ELF-1 (cell line): ENCODE measurements at places on chromosomes 2 and 18.

- DNase-seq, result peak; percentile 57
These were observed 1.4 kb downstream of the TRIB2 start for GRCh38 chr2:12718015-12718671.

DNA sequence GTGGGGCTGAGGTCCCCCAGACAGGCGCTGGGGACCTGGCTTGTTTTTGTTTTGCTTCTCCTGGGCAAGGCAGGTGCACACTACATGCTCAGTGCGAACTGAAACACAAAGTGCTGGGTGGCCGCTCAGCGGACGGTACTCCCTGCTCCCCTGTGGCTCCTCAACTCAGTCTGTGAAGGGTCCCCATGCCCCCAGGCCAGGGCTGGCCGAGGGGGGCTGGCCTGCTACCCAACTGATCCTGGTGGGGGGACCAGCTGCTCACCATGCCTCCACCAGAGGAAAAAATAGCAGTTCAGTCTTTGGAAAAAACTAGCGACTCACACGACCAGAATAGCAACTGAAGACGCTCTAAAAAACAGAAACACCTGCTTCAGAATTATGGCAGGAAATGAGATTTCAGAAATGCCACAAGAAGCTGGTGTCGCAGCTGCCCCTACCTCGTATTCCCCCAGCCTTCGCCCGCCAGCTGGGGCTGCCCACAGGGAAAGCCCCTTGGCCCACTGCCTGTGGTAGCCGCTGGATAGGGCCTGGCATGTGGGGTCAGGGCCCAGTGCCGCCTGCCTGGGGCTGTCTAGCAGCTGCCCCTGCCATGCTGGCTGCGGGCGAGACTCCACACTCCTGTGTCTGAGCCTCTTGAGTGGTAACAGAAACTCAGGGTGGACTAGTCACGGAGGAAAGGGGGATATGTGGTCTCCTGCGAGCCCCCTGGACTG is 43.7 kb downstream of the MEX3C start:
- no peak for DNase-seq

GRCh38 chr2:52632543-52632942 is 1135.1 kb upstream of the CHAC2 start:
- DNase-seq, result no peak

DNA sequence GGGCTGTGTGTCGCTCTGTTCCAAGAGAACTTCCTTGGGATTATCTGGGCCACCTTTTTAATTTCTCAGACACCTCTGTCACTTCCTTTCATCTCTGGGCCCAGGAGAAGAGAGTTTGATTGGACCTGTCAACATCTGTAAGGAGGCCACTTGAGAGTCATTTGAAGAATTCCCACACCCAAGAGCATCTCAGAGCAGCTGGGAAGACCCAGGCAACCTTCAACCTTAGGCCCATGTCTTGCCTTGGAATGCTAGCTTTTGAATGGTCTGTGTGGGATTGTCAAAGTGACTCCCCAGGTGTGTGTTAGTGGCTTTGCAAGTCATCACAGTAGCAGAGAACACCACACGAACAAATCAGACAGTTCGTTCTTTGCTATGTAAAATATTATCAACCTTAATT is 280.3 kb downstream of the CYRIA start:
- DNase-seq, result no peak

DNA sequence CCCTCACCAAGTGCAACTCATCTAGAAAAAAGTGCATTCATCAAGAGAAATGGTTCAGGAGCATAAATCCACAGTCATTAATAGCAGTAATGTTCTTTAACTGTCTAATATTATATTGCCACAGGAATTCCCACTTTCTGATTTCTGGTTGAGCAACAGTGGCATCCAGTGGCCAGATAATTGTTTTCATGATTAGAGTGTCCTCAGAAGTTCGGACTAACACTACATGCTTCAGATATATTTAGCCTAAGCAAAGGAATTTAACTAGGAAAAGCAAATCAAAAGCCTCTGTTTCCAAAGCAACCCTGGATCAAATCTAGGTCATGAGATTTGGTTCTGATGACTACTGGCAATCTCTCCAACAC is 9.8 kb upstream of the ERBB4 start:
- no peak for DNase-seq

DNA sequence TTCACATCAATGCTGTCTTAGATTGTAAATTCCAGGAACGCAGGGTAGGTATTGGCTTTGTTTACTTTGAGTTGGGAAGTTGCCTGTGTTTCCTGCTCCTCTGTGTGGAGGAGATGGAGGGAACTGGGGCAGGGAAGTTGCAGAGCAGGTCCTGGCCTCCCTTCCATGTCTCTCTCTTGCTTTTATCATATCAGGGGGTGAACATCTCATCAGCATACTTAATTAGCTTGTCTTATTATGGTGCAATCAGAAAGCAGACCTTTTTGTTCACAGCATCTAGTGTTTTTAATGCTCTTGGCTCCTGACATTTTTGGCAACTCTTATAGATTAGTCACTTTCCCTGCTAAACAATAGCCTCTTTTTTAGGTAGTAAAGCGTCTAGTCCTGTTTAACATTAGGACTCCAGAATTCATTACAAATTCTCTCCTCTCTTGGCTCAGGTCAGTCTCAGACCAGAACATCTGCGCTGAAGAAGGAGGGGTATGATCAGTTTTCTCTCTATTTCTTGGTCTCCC is 11.5 kb upstream of the DIPK1C start:
- DNase-seq, result no peak

DNA sequence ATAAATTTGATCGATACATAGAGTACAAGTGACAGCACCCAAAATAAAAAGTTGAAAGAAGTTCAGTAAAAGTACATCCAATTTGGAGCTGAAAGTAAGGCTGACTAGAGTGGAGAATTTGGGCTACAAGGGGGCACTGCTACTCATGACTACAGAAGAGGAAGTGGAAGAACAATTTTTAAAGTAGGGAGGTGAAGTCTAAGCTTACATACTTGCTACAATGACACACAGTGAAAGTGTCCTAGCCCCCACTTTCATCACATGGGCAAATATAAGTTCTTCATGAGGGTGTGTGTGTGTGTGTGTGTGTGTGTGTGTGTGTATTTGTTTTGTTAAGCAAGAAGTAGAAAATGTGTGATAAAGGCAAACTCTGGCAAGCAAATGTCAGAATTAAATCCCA is 45.7 kb downstream of the MAP3K2 start:
- no peak for DNase-seq

GRCh38 chr2:200000444-200001163 is 45.2 kb downstream of the MAIP1 start:
- DNase-seq, result no peak

GRCh38 chr2:208069186-208069585 is 43.9 kb upstream of the PLEKHM3 start:
- DNase-seq, result no peak

DNA sequence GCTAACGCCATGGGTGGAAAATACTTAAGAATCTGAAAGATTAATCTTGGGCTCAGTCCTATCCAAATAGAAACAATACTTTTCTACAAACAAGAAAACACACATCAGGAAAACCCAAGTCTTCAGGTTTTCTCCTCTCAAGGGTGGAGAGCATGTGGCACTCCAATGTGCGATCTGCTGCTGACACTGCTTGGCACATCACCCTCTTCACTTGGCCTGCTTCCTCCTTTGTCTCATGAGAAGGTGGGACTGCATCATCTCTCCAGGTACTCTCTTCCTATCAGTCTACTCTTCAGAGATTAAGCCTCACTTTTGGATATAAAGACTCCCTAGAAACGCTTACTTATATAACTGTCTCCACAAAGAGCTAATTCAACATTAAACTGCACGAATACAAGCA is 26.4 kb downstream of the HDLBP start:
- no peak for DNase-seq

DNA sequence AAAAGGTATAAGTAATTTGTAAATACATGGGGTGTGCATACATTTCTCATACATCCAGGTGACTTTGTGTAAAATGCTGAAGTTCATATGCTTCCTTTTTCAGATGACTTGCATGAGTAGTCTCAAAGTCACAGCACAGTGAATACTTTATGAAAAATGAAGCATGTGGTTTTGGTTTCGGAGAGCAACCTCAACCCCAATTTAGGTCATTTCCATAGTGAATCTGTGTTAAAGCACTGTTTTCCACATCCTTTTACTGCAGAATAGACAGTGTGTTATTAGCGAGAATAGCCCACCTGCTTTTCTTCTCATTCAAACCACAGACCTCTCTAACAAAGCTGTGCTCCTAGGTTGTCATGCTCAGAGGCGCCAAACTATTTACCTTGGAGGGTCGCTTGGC is 204.4 kb upstream of the RASGRP3 start:
- no peak for DNase-seq

DNA sequence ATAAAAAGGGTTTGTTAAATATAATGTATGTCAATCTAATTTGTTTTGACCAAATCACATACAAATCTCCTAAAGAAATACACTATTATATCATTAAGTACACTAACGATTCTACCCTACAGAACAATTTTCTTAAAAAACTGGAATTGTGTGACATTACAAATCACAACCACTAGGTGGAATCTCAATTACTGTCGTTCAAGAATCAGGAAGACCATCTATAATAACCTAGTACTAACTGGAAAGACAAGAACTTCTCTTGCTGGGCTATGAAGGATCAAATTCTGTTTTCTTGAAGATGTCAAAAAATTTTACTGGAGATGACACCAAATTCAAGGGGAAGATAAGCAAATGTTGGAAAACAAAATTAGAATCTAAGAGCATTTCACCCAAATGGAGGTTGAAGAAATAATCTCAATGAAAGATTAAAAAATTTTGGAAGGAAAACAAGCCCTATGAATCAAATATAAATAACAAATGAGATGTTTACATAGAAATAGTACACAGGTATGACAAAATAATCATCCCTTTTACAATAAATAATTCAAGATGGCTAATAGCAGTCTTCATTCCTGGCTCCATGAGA is 110.9 kb downstream of the STK39 start:
- no peak for DNase-seq

GRCh38 chr2:42959234-42960001 is 167.0 kb upstream of the HAAO start:
- no peak for DNase-seq

DNA sequence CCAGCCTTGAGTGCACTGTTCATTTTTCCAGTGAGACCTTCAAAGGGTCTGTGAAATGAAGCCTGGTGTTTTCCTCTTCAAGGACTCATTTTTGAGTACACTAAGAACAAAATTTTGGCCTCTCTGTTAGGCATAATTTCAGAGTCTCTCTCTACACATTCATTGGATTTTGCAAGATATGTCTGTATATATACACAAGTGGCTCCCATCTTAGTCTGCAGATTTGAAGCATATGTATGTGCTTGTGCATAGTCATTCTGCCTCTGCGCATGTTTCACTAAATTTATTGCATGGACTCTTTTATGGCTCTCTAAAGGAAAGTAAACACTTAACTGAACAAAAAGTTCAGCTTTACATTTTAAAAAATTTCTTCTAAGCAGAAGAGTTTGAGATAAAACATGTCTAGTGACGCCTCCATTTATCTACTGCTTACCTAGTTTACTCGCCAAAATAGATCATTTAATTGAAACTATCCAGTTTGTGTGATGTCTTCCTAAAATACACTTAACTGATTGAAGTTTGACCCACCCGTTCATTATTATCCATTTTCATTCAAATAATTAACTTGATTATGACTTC is 145.9 kb downstream of the FMNL2 start:
- no peak for DNase-seq

DNA sequence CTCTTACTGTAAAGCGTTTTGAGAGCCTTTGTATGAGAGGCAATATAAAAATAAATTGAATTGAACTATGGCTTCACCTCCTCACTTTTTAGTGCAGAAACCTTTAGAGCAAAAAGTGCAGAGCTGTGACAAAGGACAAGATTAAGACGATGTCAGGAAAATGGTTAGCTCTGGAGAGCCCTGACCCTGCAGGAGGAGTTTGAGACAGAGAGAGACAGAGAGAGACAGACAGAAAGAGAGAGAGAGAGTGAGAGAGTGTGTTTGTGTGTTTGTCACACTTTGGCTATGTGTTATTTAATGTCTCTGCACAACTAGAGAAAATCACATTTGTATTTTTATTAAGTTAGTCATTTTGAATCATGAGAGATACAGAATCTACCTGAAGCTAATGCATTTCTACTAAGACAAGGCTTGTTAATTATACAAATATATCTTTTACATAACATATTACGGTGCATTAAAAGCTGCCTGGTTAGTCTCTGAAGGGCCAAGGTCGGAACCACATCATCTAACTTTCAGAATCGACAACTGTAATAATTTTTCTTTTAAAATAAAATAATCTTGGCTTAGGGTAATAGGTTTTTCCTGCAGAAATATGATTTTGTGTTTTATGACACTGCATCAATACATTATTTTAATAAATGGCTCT is 423.5 kb upstream of the ZEB2 start:
- DNase-seq, result no peak

DNA sequence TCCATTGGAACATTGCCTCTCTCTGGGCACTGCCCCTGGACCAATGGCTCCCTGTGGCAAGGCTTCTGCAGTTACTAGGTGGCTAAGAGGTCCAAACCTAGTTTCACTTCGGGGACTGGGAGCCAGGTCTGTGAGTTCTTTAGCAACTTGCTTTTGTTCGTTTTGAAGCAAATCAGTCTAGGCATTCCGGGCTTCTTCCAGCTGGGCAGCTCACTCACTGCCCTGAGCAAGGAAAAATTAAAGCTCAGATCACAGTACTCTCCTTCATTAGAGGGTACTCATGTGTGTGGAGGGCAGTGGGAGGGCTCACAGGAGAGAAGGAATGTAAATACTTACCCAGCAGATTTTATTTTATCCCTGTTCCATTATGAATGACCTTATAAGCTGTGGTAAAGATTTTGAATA is 80.3 kb downstream of the SPP2 start:
- no peak for DNase-seq
